Mammary epithelial cell (primary cell): ENCODE measurements at places on chromosomes 2 and 18. TPM values are rescaled to one million over a fixed set of nuclear protein-coding genes. Genes with fewer than 3 reads are reported as not detected.

Gene ERBB4
- not detected for total RNA-seq

Gene FBXO41
- 7.1 and 8.9 TPM in 2 replicates for total RNA-seq

Gene FASTKD1
- 29.5 and 31.1 TPM in 2 replicates for total RNA-seq

Gene SERPINB7
- total RNA-seq, result 42.6 and 55.6 TPM in 2 replicates

Gene RGPD3
- total RNA-seq, result 0.33 TPM

Gene CAPN14
- total RNA-seq, result 0.17 TPM

Gene RBKS
- total RNA-seq, result 1.1 and 3.4 TPM in 2 replicates

Gene UGT1A9
- total RNA-seq, result not detected

Gene CDCA7
- 5.4 and 20.0 TPM in 2 replicates for total RNA-seq

Gene CRYGA
- not detected for total RNA-seq

Gene MYO7B
- total RNA-seq, result not detected

Gene FEV
- not detected in 2 replicates for total RNA-seq

Gene ASIC4
- total RNA-seq, result 0.17 TPM

Gene DSG1
- 0.08 and 0.33 TPM in 2 replicates for total RNA-seq

Gene ZNF532
- 68.7 and 79.2 TPM in 2 replicates for total RNA-seq

Gene DNER
- total RNA-seq, result 0.17 TPM

Gene MAB21L4
- total RNA-seq, result 0.17 TPM

Gene BCL2
- 1.3 and 1.6 TPM in 2 replicates for total RNA-seq

Gene DQX1
- 4.7 and 5.2 TPM in 2 replicates for total RNA-seq

Gene TIGD1
- 3.0 TPM for total RNA-seq

Gene GKN2
- total RNA-seq, result not detected in 2 replicates

Gene CGREF1
- 6.8 TPM for total RNA-seq

Gene KIF5C
- under 0.01 TPM for total RNA-seq

Gene MROH2A
- total RNA-seq, result not detected in 2 replicates

Gene CCBE1
- total RNA-seq, result 0.50 TPM

Gene OR6B2
- not detected for total RNA-seq

Gene ANKRD30BL
- total RNA-seq, result not detected

Gene ACADL
- 0.50 TPM for total RNA-seq

Gene RAD51AP2
- 0.24 and 0.35 TPM in 2 replicates for total RNA-seq

Gene TMEM198
- 4.9 and 5.2 TPM in 2 replicates for total RNA-seq

Gene IL1F10
- total RNA-seq, result not detected

Gene RFX8
- total RNA-seq, result 0.69 and 0.82 TPM in 2 replicates

Gene FIGN
- 2.5 TPM for total RNA-seq

Gene LCT
- total RNA-seq, result not detected in 2 replicates
